ENCODE measurements at places on chromosomes 5 and 9. TPM values are rescaled to one million over a fixed set of nuclear protein-coding genes. Genes with fewer than 3 reads are reported as not detected.

GRCh38 chr9:112969730-112970129, 42.3 kb downstream of the ZNF883 start:
- H3K4me3 ChIP-seq: no peak overlapping the region
- no peak for DNase-seq
- H3K36me3 ChIP-seq: no peaks in the 10 kb centered on the region
- H3K27ac ChIP-seq: no peak overlapping the region

The TMEM141 gene
- total RNA-seq: 43.6 TPM

The IFNA6 gene
- total RNA-seq: not detected

The ADGRD2 gene
- not detected for total RNA-seq

The OR1Q1 gene
- not detected for total RNA-seq

- no peak for DNase-seq
- H3K27me3 ChIP-seq: peaks cover 32% of the 10 kb centered on the region
These were observed 73.3 kb downstream of the PRKACG start for GRCh38 chr9:68940573-68940972.
